ENCODE measurements at places on chromosomes 12 and 14. TPM values are rescaled to one million over a fixed set of nuclear protein-coding genes. Genes with fewer than 3 reads are reported as not detected.

GRCh38 chr14:58239244-58240195 lies 5.1 kb upstream of the PSMA3 start:
- peak; percentile 57 for DNase-seq

Gene CLEC9A
- not detected for total RNA-seq

Gene CELA1
- 1.2 TPM for total RNA-seq

DNA sequence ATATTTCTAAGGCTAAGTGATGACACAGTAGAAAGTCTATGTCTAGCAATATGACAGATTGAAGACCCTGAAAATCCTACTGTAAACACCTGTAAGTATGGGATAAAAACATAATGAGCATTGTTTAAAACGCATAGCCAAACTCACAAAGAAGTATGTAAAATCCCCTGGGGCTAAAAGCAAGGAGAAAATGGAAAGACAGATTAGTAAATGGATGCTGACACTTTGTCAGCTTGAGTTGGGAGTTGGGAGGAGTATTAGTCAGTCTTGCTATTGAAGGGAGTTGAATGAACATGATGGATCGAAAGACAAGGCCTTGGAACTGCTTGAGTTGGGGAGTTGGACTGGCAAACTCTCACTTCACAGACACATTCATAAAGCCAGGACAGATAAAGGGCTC lies 79.0 kb upstream of the PRKD1 start:
- no peak for DNase-seq

DNA sequence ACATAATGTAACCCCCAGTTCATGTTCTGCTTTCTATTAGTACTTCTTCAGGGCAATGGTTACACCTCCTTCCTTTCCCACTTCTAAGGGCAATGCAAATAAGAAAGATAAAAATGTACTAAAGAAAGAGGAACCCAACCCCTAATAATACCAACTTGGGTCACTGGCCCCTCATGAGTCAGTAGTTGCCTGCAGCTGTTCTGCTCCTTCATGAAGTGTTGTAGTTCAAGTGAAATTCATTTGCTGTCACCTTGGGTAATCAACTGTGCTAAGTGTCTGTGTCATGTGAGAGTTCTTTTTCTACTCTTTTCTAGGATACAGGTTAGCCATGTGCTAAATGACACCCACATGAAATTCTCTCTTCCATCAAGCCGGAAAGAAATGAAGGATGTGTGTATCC lies 91.8 kb downstream of the PLXNC1 start:
- DNase-seq, result no peak

DNA sequence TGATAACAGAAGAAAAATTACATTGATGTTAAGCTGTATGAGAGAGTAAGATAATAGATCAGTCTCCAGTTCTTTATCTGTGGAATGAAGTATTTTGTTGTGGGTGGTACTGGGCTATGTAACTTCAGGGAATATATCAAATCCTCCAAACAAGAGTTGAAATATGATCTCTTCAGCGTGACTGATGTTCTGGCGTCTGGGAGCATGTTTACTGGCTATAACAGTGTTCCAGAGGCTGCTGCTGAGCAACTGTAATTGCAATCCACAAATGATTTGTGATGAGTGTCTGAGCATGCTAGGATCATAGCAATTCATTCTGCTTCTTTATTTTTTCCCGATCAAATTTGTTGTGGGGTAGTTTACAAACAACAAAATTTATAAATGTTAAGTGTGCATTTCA lies 18.6 kb upstream of the CCDC198 start:
- DNase-seq, result no peak

- DNase-seq, result no peak
Measured at GRCh38 chr12:65673732-65674131, 150.6 kb upstream of the HMGA2 start.

DNA sequence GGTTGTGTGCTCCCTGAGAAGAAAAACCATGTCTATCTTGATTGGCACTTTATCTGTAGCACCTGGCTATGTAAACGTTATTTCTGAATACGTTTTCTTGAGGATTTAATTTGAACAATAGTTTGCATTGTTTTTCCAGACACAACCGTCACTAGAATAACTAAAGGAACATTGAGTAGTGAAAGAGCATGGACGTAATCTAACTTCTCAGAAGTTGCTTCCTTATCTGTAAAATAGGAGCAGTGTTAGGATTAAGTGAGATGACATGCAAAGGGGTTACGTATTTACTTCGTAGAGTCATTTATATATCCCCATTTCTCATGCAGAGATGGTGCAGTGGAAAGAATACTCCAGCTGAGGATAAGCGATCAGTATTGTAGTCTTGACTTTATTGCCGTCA lies 8.1 kb downstream of the AEBP2 start:
- DNase-seq, result no peak

GRCh38 chr12:65139389-65139788 lies 18.3 kb upstream of the WIF1 start:
- DNase-seq, result no peak

Gene TRIM9
- total RNA-seq, result 0.16 TPM
